HCT116 (cell line): ENCODE measurements at places on chromosomes 2 and 18. TPM values are rescaled to one million over a fixed set of nuclear protein-coding genes. Genes with fewer than 3 reads are reported as not detected.

IL1F10 gene
- not detected for total RNA-seq

GRCh38 chr2:119598596-119599263 lies 54.5 kb downstream of the CFAP221 start:
- H3K4me3 ChIP-seq, result no peak overlapping the region
- H3K4me1 ChIP-seq, result no peaks in the 10 kb centered on the region
- no peaks in the 10 kb centered on the region for H3K36me3 ChIP-seq
- no peaks in the 10 kb centered on the region for H3K27me3 ChIP-seq
- no peak for DNase-seq

GRCh38 chr18:51151568-51152511 lies 45.6 kb downstream of the MEX3C start:
- no peaks in the 10 kb centered on the region for H3K36me3 ChIP-seq
- peaks cover 8% of the 10 kb centered on the region for H3K4me1 ChIP-seq
- DNase-seq, result no peak
- H3K27ac ChIP-seq, result no peak overlapping the region

MC2R gene
- total RNA-seq, result not detected

DNA sequence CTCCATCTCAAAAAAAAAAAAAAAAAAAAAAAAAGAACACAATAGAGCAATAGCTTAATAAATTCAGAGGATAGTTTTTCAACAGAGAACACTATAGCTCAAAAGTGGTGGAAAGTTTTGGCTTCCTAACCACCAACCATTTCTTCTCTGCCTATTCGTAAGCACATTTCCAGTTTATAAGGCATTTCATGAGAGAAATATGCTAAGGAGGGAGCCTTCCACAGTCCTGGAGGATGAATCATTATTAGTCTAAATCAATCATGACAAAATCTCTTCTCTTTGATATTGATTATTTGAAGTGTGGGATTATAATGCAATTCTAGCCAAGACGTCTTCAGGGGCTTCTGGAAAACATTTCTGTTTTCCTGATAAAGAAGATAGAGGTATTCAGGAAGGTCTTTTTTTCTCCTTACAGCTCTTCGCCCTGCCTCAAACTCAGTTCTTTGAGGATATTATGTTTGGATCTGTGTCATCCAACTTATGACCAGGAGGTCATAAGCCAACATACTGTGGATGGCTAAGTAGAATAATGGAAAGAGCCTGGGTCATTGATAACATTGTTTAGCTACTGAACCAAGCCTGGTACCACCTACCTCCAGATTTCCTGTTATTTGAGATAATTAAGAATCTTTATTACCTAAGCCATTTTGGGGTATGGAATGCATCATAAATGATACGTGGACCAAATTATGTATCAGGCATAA lies 207.3 kb downstream of the TRIB2 start:
- H3K36me3 ChIP-seq, result no peaks in the 10 kb centered on the region
- H3K27ac ChIP-seq, result no peak overlapping the region
- no peak overlapping the region for H3K4me3 ChIP-seq
- no peak for DNase-seq

- H3K36me3 ChIP-seq, result no peaks in the 10 kb centered on the region
- no peak overlapping the region for H3K27ac ChIP-seq
- no peak overlapping the region for H3K4me3 ChIP-seq
- no peaks in the 10 kb centered on the region; the same call in 1 of the 2 replicates for H3K27me3 ChIP-seq
- H3K4me1 ChIP-seq, result no peaks in the 10 kb centered on the region
These were observed 342.0 kb downstream of the HRH4 start for GRCh38 chr18:24802456-24802855.

GRCh38 chr2:201696151-201696659 lies 2.2 kb downstream of the MPP4 start:
- DNase-seq, result no peak
- H3K4me3 ChIP-seq, result no peak overlapping the region
- H3K36me3 ChIP-seq, result no peaks in the 10 kb centered on the region
- peaks cover 32% of the 10 kb centered on the region for H3K4me1 ChIP-seq
- no peak overlapping the region for H3K27ac ChIP-seq

SPEG gene
- total RNA-seq, result 56.6 TPM
